GM10248 (cell line): ENCODE measurements at places on chromosomes 12 and 14.

- no peak for DNase-seq
Measured at GRCh38 chr12:110775997-110776396, 33.3 kb upstream of the PPP1CC start.

GRCh38 chr12:58787021-58787760, 133.1 kb downstream of the LRIG3 start:
- no peak for DNase-seq

GRCh38 chr12:94714378-94715114, 64.2 kb upstream of the TMCC3 start:
- no peak for DNase-seq

DNA sequence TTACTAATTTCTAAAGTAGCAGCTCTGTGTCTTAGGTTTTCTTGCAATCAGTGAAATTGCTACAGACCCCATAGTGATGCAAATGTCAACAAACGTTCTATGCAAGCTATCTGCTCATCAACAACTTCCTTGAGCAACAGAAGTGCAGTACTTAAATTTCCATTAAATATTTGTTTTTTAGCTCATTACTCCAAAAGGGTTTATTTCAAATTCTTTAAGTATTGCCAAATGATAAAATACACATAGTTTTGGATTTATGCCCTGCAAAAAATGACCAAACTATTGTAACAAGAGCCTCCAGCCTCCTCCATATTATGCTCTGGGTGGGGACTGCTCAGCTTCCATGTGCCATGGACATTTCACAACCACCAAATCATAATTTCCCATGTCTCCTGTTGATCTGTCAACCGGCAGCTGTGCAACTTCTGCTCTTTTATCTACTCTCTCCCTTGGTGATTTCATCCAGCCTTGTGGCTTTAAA, 4.4 kb downstream of the BDKRB1 start:
- no peak for DNase-seq

GRCh38 chr14:75127903-75128595, 1.2 kb upstream of the NEK9 start:
- no peak for DNase-seq

DNA sequence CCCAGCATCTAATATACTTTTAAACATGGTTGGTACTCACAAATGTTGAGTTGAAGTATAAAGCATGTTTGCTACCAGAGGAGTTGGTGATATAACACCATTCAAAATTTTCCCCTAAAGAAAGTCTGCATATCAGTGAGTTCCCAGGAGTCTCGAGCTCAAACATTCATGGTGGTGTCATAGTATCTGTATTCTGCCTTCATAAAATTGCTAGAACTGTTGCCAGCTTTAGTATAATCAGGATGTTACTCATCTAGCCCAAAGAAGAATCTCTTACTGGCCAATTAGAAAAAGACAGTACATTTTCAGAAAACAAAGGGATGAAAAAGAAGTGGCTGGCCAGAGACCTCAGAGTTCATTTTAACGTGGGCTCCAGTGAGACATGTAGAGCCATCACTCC, 374.7 kb downstream of the KCNH5 start:
- DNase-seq: no peak

- peak; percentile 60 for DNase-seq
Measured at GRCh38 chr14:99884834-99885648, 91.8 kb downstream of the EML1 start.

DNA sequence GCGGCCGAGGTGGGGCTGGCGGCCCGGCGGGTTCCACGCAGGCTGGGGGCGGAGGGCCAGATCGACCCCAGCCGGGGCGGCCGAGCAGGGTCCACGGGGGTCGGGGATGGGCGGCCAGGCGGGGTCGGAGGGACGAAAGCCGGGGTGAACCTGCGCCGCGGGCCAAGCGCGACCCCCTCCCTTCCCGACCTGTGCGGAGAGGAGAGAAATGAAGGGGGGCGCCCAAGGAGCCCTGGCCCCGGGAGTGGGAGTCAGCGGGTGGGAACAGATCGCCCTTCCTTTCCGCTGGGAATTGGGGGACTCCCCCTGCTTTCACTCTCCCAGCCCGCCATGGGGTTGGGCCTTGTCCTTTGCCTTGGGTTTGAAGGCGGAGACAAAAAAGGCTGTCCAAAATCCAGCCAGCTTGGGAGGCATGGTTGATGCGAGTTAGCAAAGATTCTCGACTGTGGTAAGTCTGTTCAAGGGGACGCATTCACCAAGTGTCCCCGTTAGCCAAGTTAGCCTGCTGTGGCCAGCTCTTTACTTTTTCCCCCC, 559 bp upstream of the CKAP4 start:
- peak; percentile 48 for DNase-seq

DNA sequence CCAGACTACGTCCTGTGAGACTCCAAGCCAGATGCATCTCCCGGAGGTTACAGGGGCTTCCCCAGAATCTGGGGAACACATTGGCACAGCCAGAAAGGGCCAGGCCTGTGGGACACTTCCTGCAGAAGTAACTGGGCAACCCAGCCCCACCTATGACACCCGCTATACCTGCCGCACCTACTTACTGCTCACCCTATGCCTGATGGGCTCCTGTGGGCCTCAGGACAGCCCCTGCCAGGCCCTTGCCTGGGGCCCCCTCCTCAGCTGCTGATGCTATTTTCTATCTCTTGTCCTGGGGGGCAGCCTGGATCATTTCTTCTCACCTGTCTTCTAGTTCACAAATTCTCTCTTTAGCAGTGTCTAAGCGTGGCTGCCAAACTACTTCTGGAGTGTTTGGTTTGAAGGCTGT, 28.7 kb downstream of the JAG2 start:
- DNase-seq: no peak

DNA sequence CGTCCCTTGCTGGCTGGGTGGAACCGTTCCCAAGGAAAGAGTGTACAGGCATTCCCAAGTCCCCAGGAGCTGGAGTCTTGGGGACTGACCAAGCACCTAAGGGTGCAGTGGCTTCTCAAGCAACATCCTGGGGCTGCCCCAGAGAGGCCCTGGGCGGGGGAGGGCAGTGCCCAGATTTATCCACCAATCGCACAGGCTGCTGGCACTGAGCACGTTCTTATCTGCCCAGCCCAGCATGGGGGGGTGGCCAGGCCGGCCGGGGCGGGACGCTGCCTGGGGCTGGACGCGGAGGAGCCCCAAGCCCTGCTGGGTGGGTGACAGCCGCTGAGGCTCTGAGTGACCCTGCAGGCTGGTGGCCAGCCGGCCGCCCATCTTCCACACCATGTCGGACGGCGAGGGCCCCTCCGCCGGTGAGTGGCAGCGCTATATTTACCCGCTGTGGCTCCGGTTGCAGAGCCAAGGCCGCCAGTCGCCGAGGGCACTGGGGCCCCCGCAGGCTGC, 53.4 kb downstream of the CYP46A1 start:
- no peak for DNase-seq

GRCh38 chr12:117821480-117822175, 147.2 kb downstream of the KSR2 start:
- DNase-seq: no peak

- no peak for DNase-seq
Measured at GRCh38 chr12:89087149-89087825, 265.0 kb downstream of the DUSP6 start.

DNA sequence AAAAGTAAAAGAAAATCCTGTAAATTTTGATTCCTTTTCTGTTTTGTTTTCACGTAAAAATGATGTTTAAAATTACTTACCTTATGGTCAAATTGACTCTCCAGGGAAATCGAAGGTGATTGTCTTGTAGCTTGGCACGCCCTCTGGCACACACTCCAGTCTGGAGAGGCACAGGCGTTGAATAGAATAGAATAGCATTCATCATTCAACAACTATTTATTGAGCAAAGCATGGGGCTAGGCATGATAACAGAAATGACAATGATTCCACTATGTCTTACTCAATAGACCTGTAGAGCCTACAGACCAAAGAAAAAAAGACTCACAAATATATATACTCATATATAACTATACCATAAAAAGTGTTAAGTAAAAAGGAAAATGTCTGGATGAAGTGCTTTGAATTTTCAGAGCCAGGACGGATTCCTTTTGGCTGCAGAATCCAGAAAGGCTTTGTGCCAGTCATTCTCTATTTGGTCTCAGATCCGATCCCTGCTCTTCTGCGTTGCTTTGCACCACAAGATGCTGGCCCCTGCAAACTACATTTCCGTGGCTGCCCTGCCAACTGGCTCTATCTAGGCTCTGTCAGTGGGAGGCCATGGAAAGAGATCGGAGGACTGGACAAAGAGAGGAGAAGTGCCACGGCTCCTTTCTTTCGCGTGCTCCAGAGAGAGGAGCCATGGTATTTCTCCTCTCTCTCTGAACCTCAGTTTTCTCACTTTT, 231.8 kb downstream of the CRADD start:
- DNase-seq: no peak

- DNase-seq: no peak
Measured at GRCh38 chr14:103361867-103362266, 23.3 kb upstream of the MARK3 start.

DNA sequence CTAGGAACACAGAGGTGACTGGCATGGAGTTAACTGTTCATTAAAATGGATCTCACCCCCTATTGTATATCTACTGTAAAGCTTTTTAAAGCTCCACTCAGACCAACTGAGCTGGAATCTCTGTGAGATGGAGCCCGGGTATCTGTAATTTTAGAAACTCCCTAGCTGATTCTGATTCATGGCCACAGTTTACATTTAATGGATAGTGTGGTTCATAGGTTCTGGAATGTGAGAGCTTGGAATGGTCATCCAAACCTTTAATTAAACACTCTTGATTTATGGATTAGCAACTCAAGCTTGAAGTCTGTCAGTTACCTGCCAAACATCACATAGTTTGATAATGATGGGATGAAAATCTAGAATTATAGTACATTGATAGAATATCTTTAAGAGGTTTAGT, 183.8 kb downstream of the SLC25A21 start:
- DNase-seq: no peak

GRCh38 chr12:6031001-6031400, 85.9 kb upstream of the ANO2 start:
- no peak for DNase-seq

- DNase-seq: no peak
Measured at GRCh38 chr14:98162856-98163805, 1108.9 kb downstream of the BCL11B start.

- DNase-seq: no peak
Measured at GRCh38 chr14:66398437-66398836, 87.7 kb upstream of the CCDC196 start.

DNA sequence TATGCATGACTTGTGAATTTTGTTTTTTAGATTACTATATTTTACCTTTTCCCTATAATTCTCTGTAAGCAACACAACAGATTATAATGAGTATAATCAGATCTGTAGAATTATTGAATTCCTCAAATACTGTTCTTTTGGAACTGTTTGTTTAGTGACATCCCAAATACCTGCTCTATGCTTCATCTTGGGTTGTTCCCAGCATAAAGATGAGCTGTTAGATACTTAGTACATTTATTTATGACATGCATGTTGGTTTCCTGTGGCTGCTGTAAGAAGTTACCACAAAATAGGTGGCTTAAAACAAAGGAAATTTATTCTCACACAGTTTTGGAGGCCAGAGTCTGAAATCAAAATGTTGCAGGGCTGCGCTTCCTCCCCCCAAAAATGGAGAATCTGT, 78.4 kb downstream of the PTPRR start:
- no peak for DNase-seq

GRCh38 chr12:76020731-76021672, 10.6 kb downstream of the PHLDA1 start:
- DNase-seq: peak; percentile 19
